ENCODE measurements at places on chromosomes 11 and 22. TPM values are rescaled to one million over a fixed set of nuclear protein-coding genes. Genes with fewer than 3 reads are reported as not detected.

The SF1 gene
- total RNA-seq: 150 TPM

The APOL5 gene
- not detected for total RNA-seq

The POLD3 gene
- 13.8 TPM for total RNA-seq

GRCh38 chr11:122156940-122157382 lies 40.9 kb upstream of the BLID start:
- no peak overlapping the region for H3K27ac ChIP-seq
- no peaks in the 10 kb centered on the region for H3K36me3 ChIP-seq
- H3K27me3 ChIP-seq: no peaks in the 10 kb centered on the region
- no peak overlapping the region for H3K4me3 ChIP-seq
- no peaks in the 10 kb centered on the region for H3K4me1 ChIP-seq

DNA sequence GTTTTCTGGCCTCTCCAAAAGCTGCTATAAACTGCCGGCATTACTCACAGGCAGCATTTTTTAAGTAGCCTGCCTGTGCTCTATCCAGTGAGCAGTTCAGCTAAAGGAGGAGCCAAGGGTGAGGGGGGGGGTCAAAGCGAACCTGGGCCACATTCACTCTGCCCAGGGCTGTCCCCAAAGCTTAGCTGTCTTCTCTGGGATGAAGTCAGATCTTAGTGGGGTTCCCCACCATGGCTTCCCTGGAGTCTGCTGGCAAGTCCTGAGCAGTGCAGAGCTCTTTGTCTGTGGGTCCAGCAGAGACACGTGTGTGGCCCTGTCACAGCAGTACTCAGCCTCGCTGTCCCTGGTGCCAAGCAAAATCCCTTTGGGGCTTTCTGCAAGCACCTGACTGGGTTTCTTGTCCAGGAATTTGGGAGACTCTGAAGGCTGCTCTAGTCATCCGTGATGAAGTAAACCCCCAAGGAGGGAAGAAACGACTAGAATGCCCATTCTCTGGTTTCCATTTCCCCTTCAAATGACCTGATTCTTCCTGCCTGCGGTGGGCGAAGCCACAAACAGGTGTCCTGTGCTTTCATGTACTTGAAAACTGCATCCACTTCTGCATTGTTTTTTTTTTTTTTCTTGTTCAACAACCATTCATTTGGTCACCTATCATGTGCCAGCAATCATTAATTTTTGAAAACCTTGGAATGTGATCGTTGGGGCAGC lies 2.6 kb downstream of the KCNJ5 start:
- peaks cover 90% of the 10 kb centered on the region for H3K4me1 ChIP-seq
- H3K4me3 ChIP-seq: no peak overlapping the region
- no peaks in the 10 kb centered on the region for H3K36me3 ChIP-seq
- H3K27ac ChIP-seq: peak overlapping the region; percentile 81
- DNase-seq: peak; percentile 30

DNA sequence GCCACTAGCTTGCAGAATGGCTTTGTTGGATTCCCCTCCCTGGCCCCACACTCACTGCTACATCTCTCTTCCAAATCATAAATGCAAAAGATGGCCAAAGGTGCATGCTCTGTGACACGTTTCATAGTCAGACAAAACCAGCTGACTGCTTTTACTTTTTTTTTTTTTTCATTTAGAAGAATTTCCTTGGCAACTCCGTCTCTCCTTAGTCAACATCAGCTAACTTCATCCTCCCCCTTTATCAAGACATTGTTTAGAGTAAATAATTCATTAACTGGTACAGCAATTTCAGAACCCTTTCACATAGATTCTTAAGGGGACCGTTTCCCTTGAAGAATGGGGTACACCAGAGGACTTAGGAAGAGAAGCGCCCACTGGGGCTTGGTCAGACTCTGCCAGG lies 16.0 kb downstream of the KCNQ1OT1 start:
- no peak overlapping the region for H3K4me3 ChIP-seq
- no peaks in the 10 kb centered on the region for H3K27me3 ChIP-seq
- H3K27ac ChIP-seq: no peak overlapping the region

- no peak overlapping the region for H3K27ac ChIP-seq
- no peak for DNase-seq
- H3K4me1 ChIP-seq: no peaks in the 10 kb centered on the region
- no peaks in the 10 kb centered on the region for H3K27me3 ChIP-seq
- H3K4me3 ChIP-seq: no peak overlapping the region
- H3K36me3 ChIP-seq: no peaks in the 10 kb centered on the region
Measured at GRCh38 chr11:11208994-11209393, 144.1 kb downstream of the CSNK2A3 start.

DNA sequence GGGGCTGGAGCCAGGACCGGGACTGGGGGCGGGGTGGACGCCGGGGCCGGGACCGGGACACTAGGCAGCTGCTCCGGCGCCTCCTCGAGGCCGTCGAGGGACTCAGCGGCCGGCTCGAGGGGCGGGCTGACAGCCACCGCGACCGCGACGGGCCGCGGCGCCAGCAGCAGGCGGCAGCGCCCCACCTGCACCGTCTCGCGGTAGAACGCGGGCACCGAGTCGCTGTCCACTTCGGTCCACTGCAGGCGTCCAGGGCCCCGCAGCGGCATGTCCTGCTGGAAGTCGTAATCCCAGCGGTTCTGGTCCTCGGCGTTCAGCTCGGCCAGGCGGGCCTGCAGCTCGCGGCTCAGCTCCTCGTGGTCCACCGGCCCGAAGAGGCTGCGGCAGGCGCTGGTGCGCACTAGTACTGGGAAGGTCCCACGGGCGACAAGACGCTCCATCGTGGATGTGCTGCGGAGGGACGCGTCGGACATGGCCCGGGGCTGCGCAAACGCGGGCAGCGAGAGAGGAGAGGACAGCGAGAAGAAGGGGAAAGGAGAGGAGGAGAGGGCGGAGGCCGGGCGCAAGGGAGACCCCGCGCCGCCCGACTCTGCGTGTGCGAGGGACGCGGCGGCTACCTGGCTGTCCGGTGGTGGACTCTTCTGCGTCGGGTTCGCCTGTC lies 428 bp downstream of the CDKN1C start:
- DNase-seq: peak; percentile 68
- no peaks in the 10 kb centered on the region for H3K27me3 ChIP-seq
- peak overlapping the region; percentile 41 for H3K4me3 ChIP-seq
- no peaks in the 10 kb centered on the region for H3K36me3 ChIP-seq
- H3K4me1 ChIP-seq: peaks cover 18% of the 10 kb centered on the region

- H3K4me1 ChIP-seq: no peaks in the 10 kb centered on the region
- H3K27ac ChIP-seq: no peak overlapping the region
- H3K27me3 ChIP-seq: no peaks in the 10 kb centered on the region
- no peak overlapping the region for H3K4me3 ChIP-seq
- H3K36me3 ChIP-seq: no peaks in the 10 kb centered on the region
Measured at GRCh38 chr22:45952553-45952952, 24.4 kb downstream of the WNT7B start.

GRCh38 chr11:88114486-88115045 lies 60.7 kb downstream of the RAB38 start:
- H3K4me1 ChIP-seq: no peaks in the 10 kb centered on the region
- no peak for DNase-seq
- no peak overlapping the region for H3K4me3 ChIP-seq
- H3K27me3 ChIP-seq: no peaks in the 10 kb centered on the region
- no peak overlapping the region for H3K27ac ChIP-seq
- H3K36me3 ChIP-seq: no peaks in the 10 kb centered on the region
